T1000 (cell line): ENCODE measurements at places on chromosomes 5 and 9.

DNA sequence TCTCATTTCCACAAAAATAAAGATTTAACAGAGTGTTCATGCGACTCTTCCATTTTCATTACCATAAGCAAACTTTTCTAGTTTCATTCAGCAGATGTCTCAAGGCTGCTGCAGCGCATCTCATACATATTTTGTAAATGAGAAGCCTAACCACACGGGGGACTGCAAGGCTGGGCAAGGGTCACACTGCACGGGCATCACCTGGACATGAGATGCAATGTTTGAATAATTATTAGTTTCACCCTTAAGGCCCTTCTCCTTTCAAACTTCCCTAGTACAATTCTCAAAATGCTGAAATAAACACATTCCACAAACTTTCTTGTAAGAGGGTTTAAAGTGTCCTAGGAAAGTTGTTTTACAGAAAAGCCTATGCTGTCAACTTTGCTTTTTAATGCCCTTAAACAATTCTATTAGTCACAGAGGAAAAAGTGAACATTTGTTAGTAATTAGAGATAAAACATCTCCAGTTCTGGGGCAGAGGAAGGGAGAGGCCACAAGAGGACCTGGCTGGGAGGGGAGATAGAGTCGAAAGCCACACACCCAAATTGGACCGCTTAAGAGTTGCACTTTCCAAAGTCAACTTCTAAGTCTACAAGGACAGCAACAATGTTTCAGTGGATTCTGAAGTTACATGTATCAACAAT, 1.3 kb downstream of the DENND1A start:
- DNase-seq: no peak

DNA sequence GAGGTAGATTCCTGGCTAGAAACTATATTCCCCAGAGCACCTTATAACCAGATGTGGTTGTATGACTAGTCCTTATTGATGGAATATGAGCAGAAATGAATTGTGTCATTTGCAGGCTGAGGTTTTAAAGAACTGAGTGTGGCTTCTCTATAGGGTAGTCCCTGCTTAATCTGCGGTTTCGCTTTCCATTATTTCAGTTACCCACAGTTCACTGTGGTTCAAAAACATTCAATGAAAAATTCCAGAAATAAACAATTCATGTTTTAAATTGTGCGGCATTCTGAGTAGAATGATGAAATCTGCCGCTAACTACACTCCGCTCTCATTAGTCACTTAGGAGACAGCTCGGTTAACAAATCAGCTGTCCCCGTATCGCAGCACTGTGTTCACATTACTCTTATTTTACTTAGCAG, 65.1 kb downstream of the ANKRD55 start:
- no peak for DNase-seq

DNA sequence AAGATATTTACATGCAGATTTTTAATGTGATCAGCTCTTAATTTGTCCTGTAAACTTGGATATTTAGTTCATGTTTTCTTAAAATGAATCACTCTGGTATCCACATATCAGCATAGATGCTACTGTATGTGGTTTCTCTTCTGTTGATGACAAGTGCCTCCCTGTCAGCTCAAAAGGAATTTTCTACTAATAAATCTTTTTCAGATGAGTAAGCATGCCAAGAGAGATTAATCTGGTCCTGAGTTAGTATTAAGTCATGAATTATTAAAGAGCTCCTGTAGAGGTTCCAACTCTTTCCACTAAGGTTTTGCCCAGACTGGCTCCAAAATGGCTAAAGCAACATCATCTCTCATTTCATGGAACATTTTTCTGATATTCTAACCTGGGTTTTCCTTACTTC, 129.2 kb downstream of the GOLPH3 start:
- DNase-seq: no peak

GRCh38 chr5:105782501-105782900, 1888.2 kb downstream of the EFNA5 start:
- no peak for DNase-seq

DNA sequence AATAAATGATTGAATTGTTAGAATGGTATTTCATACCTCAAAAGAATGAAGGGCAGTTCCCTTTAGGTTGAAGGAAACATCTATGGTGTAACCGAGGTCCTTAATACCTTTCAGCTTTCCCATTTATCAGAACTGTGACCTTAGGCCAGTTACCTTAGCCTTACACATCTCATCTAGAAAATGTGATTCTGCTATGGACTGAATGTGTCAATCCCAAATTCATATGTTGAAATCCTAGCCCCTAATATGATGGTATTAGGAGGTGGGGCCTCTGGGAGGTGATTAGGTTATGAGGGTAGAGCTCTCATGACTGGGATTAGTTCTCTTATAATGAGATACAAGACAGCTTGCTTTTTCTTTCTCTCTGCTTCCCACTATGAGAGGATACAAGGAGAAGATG, 441.9 kb downstream of the PLK2 start:
- no peak for DNase-seq

- no peak for DNase-seq
These were observed 271.1 kb upstream of the IRX1 start for GRCh38 chr5:3324421-3325101.

- no peak for DNase-seq
These were observed 186.3 kb downstream of the NFIB start for GRCh38 chr9:14127656-14128055.

GRCh38 chr5:79562351-79563246, 48.7 kb upstream of the HOMER1 start:
- DNase-seq: no peak
